ENCODE measurements at places on chromosomes 11 and 22.
A peak's percentile ranks its signal among the peaks of the same experiment; 100 is the strongest.

GRCh38 chr22:25176799-25177198, 22.9 kb upstream of the CRYBB3 start:
- DNase-seq, result no peak

- no peak for DNase-seq
These were observed 104.2 kb downstream of the WNT7B start for GRCh38 chr22:45872659-45873263.

DNA sequence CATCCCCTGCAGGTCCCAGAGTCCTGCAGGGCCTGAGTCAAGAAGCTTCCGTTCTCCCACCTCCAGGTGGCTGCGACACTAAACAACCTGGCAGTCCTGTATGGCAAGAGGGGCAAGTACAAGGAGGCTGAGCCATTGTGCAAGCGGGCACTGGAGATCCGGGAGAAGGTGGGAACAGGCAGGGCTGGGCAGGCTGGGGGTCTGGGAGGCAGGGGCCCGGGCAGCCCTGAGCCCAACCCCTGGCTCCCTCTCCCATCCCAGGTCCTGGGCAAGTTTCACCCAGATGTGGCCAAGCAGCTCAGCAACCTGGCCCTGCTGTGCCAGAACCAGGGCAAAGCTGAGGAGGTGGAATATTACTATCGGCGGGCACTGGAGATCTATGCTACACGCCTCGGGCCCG, 4.7 kb upstream of the RAB1B start:
- no peak for DNase-seq

GRCh38 chr11:3958281-3958680, 102.8 kb downstream of the STIM1 start:
- no peak for DNase-seq

DNA sequence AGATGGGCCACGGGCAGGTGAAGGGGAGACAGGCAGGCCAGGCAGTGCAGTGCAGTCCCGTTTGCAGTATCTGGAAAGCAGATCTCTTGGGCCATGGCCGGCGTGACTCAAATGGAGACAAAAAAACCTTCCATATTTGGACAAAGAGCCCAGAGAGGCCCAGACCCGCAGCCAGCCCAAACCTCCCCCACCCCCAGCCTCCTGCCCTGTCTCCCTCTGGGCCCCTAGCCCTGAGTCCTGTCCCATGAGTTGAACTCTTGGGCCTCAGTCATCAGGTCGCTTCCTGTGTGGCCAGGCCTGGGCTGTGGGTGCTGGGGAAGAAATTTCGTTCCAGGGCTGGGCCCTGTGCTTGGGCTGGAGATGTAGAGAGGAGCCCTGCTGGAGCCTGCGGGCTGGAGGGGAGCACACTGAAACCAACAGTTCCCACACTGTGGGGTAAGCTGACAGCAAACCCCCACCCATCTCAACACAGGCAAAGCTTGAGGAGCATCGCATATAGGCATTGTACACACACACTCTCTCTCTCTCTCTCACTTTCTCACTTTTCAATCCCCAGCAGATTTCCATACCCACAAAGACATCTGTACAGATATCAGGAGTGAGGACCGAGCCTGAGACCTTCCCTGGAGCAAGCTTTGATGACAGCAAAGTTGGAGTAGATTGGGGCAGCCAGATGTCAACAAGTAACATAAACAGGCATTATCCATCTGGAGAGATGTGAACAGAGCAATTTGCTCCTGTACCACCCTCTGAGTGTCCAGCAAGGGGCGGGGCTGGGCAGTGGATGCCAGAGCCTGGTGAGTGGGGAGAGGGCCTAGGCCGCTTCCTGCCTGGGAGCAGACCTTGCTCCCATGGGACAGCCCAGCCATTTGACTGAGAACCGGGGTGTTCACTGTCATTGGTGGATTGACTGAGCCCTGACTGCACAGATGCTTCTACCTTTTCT, 17.2 kb downstream of the ARHGEF17 start:
- no peak for DNase-seq

DNA sequence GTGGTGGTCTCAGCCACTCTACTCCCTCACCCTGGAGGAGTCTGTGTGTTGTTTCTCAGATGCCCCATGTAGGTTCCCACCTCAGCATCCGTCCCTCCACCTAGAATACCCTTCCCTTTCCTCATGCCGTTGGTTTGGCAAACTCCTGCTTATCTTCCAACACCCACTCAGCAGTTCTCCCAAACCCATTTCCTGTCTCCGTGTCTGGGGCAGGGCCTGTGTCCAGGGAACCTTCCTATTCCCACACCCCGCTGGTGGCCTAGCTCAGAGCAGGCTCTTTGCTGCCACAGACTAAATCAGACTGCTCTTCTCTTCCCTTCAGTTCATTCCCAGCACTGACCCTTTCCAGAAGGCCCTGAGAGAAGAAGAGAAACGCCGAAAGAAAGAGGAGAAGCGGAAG, 7.5 kb upstream of the SREBF2 start:
- no peak for DNase-seq

GRCh38 chr22:37267135-37267587, 15.1 kb upstream of the CYTH4 start:
- peak; percentile 79 for DNase-seq

- DNase-seq, result peak; percentile 19
These were observed 20.4 kb downstream of the FXYD6 start for GRCh38 chr11:117855912-117856651.

GRCh38 chr11:124551189-124551588, 7.7 kb upstream of the OR8B12 start:
- DNase-seq, result no peak

- no peak for DNase-seq
These were observed 39.3 kb downstream of the KCNJ4 start for GRCh38 chr22:38415561-38416321.

GRCh38 chr11:1459219-1459575, 27.4 kb downstream of the MOB2 start:
- DNase-seq, result no peak

- DNase-seq, result no peak
These were observed 23.0 kb downstream of the PAX6 start for GRCh38 chr11:31788085-31788484.

DNA sequence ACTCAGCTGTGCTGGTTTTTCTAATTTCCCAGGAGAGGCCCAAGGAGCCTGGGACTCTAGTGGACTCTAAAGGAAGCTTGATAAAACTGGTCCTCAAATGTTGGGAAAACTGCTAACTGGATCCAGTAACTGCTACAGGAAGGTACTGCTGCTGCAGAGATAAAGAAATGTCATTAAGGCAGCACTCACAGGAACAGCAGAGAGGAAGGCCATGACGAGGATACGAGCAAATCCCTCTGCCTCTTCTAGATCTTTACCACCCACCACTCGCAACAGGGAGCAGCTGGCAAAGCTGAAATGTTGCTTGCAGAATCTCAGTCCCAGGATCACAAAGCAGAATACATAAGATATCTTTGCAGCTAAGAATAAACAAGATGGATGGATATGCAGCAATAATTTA, 23.5 kb downstream of the TTC28 start:
- DNase-seq, result no peak

GRCh38 chr11:27052668-27053067, 12.1 kb downstream of the BBOX1 start:
- DNase-seq, result no peak

GRCh38 chr11:82883853-82884252, 16.4 kb downstream of the PRCP start:
- DNase-seq, result no peak

GRCh38 chr11:128924510-128925249, 18.0 kb downstream of the TP53AIP1 start:
- no peak for DNase-seq

DNA sequence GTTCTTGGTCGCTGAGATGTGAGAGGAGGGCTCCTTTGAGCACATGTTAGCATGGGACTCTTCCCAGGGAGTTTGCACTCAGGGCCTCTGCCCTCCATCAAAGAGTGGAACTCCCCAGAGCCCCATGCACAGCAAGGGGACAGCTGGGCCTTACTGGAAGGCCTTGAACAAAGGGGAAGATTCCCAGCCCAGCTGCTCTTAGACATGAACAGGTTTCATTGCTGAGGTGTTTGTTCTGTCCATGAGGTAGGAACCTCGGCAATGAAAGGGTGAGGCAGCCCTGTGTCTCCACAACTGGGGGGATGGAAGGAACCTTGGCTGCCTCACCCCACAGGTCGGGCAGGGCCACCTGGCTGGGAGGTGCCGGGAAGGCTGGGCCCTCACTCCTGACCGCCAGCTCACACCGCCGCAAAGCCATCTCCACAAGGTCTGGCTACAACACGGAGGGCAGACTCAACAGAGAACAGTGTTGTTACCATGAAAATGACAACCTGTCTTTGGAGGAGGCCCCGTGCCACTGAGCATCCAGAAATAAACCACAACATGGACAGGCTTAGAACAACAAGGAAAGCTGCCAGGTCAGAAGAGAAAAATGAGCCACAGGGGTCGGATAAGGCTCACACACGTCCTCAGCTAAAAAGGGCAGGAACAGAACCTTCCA, 3.2 kb downstream of the DERL3 start:
- no peak for DNase-seq

- DNase-seq, result no peak
These were observed 13.4 kb downstream of the VWCE start for GRCh38 chr11:61281581-61282250.

DNA sequence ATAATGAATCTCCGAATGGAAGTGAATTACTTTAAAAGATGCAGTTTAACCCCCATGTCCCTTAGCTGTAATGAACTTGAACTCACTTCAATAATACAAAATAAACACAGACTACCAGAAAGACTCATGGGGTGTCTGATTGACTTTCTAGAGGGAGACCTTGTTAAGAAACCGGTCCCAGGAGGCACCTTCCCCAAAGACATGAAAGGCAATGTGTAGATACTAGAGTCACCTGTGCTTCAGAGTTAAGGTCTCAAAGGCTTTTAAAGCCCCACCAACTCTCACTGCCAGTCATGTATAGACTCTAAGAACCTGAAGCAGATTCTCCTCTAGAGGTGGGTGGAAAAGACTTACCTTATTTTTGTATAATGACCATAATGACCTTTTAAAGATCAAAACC, at the start of gene OR8J1:
OR8J1 (plus strand) TSS at position 301 of the 400 bp plus-strand sequence. CDS start 5,956 bp downstream, outside the sequence.
- DNase-seq, result no peak

DNA sequence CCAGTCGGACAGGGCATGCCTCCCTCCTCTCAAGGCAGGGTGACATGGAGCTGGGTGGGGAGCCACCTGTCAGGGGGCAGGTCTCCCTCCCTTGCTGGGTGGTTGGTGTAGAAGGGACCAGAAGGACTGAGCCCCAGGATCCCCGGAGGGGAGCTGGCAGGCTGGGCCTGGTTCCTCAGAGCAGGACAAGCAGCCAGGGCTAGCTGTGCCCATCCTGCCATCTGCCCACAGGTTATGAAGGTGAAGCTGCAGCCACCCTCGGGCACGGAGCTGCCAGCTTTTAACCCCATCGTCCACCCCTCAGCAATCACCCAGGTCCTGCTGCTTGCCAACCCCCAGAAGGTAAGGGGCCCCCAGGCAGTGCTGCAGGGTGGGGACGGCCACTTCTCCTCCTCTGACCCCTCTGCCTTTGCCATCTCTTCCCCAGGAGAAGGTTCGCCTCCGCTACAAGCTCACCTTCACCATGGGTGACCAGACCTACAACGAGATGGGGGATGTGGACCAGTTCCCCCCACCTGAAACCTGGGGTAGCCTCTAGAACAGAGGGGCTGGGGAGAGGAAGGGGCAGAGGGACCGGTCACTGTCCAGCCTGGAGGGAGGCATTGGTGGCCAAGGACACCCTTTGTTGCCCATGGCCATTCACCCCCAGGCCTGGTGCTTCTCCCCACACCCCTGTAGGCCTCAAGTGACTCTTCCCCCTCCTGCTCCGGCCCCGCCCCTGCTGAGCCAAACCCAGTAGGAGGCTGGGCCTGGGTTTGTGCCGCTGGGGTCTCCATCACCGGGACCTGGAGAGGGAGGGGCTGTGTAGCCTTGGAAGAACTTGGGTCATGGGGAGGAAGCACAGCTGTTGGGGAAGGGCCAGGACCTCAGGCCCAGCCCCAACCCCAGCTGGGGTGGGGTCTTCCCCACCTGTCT, 7.0 kb upstream of the SH3BP1 start:
- no peak for DNase-seq

DNA sequence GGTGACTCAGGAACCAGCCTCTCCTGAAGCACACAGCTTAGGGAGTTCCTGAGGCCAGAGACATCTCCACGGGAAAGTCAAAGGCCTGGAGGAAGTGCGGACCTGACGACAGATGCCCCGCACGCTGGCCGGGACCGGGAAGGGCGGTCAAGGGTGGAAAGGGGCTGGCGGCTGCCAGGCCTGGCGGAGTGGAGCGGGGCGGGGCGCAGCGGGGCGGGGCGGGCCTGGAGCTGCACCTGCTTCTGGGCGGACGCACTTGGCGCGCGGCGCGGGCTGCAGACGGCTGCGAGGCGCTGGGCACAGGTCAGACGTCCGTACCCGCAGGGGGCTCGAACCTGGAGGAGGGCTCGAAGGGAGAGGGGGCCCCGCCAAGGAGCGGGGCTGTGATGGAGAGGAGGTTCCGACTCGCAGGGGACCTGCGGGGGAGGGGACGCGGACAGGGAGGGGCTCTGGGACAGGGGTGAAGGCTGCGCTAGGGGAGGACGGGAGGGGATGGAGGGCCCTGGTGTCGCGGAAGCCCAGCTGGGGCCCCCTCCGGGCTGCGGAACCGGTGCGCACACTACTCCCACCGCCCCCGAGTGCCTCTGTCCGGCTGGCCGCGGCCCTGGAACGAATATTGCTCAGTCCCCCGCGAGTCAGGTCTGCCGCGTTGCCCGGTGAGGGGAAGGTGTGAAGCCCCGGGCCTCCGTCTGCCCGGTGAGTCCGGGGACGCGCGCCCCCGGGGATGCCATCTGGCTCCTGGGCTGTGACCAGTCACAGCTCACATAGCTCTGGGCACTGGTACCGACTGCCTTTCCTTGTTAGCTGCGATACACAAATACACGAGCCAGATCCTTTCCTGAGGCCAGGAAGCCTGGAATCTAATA, at the start of gene TMEM45B:
TMEM45B (plus strand) TSS at position 253 of the 866 bp plus-strand sequence. CDS start 36,635 bp downstream, outside the sequence.
- DNase-seq, result no peak

- peak; percentile 97 for DNase-seq
These were observed at the start of gene NAA40 for GRCh38 chr11:63938479-63939396. NAA40 (plus strand) TSS chr11:63939002; CDS start chr11:63939097, 95 bp downstream.

GRCh38 chr22:20203552-20204201, 52.8 kb upstream of the CCDC188 start:
- DNase-seq, result peak; percentile 89

- DNase-seq, result no peak
These were observed 28.4 kb downstream of the TRPC6 start for GRCh38 chr11:101555366-101555765.

GRCh38 chr11:71301858-71302533, 49.6 kb upstream of the SHANK2 start:
- no peak for DNase-seq

- DNase-seq, result no peak
These were observed 3.6 kb upstream of the CCDC117 start for GRCh38 chr22:28768701-28769393.

DNA sequence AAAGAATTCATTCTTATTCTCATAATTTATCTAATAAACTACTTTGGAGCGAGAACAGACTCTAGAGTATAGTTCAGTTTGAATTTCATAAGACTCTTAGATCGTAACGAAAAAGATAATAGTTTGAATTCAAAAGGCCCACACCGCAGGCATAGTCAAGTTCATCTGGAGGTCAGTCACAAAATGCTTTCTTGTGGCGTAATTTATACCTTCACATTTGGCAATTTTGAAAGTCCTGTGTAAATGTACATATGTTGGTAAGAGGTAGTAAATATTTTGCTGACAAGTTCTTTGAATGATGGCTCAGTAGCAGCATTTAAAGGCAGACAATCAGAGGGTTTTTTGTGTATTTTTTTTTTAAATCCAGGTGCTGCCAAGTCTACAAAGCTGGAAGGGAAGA, 88.1 kb downstream of the TEAD1 start:
- DNase-seq, result no peak

GRCh38 chr22:30920407-30920806, 48.2 kb downstream of the MORC2 start:
- DNase-seq, result peak; percentile 84

- DNase-seq, result peak; percentile 95
These were observed 12.2 kb upstream of the NPAS4 start for GRCh38 chr11:66408488-66409214.
